ENCODE measurements at places on chromosomes 1 and 21.
A peak's percentile ranks its signal among the peaks of the same experiment; 100 is the strongest.

DNA sequence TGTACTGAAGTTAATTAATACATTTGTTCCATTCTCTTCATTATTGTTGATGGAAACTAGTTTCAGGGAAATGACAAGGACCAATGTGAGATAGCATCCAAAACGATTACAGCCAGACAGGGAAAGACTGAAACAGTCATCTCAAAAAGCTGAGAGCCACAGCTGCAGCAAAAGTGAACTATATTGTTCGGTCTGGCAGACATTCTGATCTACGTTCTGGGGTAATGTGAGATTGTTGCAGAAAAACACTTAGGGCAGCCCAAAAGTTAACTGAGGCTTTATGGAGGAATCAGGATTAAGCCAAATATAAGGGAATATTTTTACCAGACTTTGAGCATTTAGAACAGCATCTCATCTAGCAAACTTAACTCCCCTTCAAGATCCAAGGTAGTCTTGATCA, 112.9 kb downstream of the LRRC40 start:
- no peak for DNase-seq

GRCh38 chr1:215595231-215595630, 28.1 kb downstream of the KCTD3 start:
- DNase-seq, result peak; percentile 23

DNA sequence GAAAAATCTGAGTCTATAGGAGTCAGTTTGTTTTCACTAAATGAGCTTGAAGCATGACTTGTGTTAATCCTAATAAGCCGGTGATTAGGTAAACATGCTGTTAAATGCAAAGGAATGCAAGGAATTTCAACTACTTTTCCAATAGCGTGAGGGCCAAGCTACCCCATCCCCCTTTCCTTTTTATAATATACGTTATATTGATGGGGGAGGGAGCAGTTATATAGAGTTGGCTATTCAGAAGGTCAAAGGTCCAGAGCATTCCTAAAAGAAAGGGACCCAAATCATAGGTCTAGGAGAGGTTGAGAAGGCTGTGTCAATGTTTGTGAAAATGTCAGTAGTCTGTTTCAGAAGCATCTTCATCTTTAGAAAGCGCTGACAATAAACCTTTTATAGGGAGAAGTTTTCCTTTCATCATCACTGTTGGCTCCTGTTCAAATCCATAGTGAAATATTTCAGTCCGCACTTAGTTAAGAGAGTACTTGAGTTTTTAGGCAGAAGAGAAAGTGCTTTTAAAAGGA, 3.8 kb downstream of the CCN1 start:
- DNase-seq, result peak; percentile 97

DNA sequence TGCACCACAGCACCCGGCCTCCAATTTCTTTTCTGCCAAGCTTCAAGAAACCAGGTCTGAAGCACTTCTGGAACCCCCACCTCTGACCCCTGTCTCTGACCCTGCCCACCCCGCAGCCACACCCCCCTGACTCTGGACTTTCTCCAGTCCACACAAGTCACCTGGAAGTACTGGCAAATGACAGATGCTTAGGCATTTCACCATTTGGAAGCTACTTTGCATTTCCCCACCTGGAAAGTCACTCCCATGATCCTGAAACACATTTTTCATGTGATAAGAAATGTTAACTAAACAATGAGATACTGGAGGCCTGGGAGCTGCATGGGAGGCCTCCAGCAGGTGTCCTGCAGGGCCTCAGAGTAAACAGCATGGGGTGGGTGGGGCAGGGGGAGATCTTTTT, 45.7 kb downstream of the NTPCR start:
- no peak for DNase-seq

- DNase-seq, result no peak
Observed at GRCh38 chr1:31860581-31860980, 44.8 kb upstream of the SPOCD1 start.

GRCh38 chr1:238485057-238485911, 594.6 kb upstream of the ZP4 start:
- DNase-seq, result peak; percentile 64

- no peak for DNase-seq
Observed at GRCh38 chr1:3573500-3573899, 37.8 kb downstream of the MEGF6 start.

DNA sequence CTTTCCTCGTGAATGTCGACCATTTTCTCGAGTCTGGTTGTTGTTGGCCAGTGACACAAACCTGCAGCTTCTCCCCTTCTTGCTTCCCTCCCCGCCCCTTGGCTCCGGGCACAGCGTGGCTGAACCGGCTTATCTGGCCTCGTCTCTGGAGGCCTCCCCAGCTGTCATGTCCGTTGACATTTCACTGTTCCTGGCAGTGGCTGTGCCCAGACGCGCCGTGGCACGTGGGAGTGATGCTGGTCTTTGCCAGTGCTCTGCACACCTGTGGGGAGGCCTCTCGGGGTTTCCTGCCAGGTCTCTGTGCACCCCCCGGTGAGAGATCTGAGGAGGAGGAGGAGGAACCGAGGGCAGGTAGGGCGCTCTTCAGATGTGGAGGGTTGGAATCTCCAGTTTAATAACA, 23.7 kb downstream of the SKI start:
- no peak for DNase-seq

DNA sequence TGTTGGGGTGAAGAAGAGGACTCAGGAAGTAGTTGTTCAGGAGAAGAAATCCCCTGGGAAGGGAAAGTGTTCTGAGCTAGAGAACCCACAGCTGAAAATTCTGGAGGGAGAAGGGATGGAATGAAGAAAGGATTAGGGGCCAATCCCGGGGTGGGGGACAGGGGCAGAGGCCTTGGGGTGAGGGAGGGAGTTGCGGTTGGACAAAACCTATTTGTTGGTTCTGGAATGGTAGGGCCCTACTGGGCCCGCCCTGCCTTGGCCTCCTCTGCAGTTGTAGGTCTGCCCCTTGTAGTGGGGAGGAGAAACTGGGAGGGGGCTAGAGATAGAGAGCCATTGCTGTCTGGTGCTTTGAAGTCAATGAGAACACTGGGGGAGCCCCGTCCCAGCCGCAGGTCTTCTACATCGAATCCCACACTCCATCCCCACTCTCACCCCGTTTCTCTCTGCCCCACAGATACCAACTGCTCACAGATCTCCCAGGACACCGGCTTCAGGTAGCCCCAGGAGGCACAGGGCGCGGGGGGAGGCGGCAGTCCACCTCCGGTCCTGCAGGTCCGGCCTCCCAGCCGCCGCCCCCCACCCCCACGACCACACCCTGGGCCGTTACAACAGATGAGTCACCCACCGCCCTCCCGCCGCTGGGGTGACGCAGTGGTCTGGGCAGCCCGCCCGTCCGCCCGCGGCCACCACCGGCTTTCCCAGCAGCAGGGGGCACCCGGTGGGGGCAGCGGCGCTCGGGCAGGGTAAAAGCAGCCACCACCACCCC, 1.1 kb downstream of the TAGLN2 start:
- peak; percentile 93 for DNase-seq

DNA sequence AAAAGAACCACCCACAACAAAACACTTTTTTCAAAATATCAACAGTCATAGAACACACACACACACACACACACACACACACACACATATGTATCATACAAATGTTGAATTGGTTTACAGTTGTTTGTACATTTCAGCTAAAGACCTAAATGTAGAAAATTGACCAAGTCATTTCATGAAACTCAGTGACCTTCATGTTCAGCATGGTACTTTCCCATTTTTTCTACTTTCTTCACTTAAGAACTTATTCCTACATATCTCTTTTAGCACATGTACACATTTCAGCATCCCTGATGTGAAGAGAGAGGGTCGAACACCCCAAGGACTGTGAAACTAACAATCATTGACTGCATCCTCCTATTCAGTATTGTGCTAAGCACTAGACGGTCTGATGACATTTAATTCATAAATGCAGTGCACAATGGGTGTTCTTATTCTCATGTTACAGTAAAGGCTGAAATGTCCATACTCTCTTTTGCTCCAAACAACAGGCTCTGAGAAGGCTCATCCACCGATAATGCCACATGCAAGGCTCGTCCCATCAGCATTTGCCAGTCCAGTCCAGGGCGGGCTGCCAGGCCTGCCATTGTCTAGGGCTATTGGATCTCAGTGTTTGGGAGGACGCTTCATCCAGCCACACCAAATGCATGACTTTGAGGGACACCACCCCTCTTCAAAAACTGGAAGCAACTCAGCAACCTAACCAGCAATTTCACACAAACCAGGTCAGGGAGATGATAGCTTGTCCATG, 150.1 kb upstream of the RUNX1 start:
- no peak for DNase-seq

DNA sequence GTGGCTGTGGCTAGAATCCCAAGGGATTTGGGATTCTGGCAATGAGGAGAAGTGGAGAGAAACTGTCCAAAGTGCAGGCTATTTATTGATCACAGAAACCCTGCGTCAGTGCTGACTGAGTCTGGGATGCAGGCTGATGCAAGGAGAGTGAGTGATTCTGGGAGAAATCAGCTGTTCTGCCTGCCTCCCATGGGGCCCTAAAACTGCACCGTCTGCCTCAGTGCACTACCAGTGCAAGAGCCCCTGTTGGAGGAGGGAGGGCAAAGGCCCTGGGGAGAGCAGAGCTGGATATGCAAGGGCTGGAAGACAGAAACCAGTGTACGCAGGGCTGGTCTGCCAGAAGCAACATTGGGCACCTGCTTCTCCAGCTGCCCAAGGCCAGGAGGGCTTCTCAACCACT, 42.6 kb downstream of the C1orf198 start:
- no peak for DNase-seq

GRCh38 chr1:241309651-241310050, 47.4 kb downstream of the RGS7 start:
- DNase-seq, result no peak

GRCh38 chr1:196002906-196003305, 605.3 kb downstream of the KCNT2 start:
- DNase-seq, result no peak

DNA sequence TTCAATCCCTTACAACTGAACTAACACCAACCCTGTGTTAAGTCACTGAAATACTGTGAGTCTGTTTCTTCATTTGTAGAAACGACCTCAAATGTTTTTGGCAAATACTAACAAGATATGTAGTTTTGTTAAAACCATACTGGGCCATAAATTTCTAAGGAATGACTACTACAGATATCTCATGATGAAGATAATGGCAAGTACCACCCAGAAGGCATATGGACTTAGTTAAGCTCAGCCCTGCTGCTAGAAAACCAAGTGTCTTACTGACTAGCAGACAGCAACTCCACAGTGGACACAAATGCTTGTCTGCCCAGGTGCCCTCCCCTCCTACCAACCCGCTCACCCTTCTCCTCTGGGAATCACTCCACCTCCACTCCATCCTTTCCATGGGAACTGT, 44.5 kb upstream of the BMP8B start:
- no peak for DNase-seq

GRCh38 chr1:39497585-39497984, 6.1 kb downstream of the BMP8A start:
- DNase-seq, result no peak

DNA sequence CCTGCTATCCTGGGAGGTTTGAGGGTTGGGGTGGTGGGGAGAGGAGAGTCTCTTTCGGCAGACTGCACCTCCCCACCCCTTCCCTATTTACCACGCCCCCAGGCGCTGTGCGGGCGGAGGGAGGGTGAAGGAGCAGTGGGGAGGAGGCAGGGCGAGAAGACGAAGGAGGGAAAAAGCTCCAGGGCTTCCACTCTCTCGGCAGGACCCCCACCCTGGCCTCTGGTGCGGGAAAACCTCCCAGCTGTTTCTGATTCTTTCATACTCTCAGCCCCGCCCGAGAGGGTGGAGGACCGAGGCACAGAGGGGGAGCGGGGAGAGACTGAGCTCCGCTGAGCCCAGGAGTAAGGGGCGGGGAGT, 866 bp upstream of the WNT2B start:
- no peak for DNase-seq

GRCh38 chr1:196070940-196071339, 537.3 kb downstream of the KCNT2 start:
- no peak for DNase-seq

DNA sequence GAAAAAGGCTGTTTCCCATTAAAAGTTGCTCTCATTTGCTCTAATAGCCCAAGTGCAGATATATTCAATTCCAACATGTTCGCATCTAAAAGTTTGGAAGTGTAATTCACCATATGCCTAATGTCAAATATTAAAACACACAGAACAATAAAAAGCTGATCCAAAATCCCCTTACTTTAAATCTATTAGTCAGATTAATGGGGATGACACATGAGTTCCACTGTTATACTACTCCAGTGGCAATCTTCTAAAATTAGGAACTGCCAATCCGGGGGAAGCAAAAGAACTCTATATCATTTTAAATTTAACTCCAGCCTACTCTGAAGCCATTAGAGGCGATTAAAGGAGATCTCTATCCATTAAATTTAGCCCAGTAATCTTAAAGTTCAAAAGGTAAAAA, 317.1 kb downstream of the NTNG1 start:
- DNase-seq, result no peak

DNA sequence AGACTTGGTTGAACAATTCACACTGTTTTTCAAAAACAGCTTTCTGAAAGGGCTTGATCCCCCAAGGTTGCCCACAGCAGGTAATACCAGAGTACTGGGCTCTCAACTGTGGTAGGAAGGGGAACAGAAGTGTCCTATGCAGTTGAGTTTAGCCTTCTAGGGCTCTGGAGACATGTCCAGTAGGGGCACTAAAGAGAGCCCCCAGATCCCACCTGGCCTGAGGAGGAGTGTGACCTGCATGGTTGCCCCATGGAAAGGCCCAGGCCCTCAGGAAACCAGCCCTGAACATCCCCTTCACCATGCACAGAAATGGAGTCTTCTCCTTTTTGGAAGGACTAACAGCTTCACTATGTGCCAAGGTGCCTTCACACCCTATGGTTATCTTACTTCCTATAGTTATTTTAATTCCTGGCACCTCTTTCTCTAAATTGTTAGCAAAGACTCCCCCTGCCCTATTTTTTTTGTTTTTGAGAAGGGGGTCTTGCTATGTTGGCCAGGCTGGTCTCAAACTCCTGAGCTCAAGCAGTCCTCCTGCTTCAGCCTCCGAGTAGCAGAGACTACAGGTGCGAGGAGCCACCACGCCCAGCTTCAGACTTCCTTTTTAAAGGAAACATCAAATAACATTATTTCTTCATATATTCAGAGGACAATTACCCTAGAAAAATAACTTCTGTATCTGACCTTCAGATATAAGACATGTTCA, 16.8 kb upstream of the LSS start:
- no peak for DNase-seq

GRCh38 chr1:167784876-167785550, 63.2 kb downstream of the MPZL1 start:
- DNase-seq, result no peak

GRCh38 chr1:112544011-112544688, 35.4 kb downstream of the WNT2B start:
- peak; percentile 93 for DNase-seq

- DNase-seq, result no peak
Observed at GRCh38 chr1:70441392-70442035, 30.4 kb downstream of the CTH start.

- no peak for DNase-seq
Observed at GRCh38 chr1:9481048-9481447, 58.2 kb upstream of the SLC25A33 start.

DNA sequence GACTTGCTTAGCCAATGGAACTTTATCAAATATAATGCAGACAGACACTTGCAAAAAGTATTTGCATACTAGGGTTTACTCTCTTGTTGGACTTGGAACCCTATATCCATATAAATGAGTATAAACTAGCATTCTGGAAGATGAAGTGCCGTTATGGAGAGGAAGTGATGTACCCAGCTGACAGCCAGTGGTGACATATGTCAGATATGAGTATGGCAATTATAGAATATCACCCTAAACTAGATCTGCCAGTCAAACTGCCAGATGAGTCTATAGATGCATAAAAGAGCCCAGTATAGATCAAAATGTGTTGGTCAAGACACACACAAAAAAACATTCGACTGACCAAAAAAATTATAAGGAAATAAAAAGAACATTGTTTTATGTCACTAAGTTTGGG, 739.3 kb downstream of the PLA2G4A start:
- no peak for DNase-seq

- DNase-seq, result no peak
Observed at GRCh38 chr1:87951852-87952251, 623.2 kb downstream of the LMO4 start.

All from EL (cell line).